ENCODE measurements at places on chromosomes 3 and 15.

- DNase-seq, result no peak
Observed at GRCh38 chr15:87744815-87745214, 511.7 kb downstream of the NTRK3 start.

- DNase-seq, result no peak
Observed at GRCh38 chr15:70504988-70505387, 258.4 kb downstream of the UACA start.

- no peak for DNase-seq
Observed at GRCh38 chr3:46851364-46852333, 11.6 kb downstream of the MYL3 start.

- no peak for DNase-seq
Observed at GRCh38 chr15:58981808-58982475, 5.5 kb upstream of the RNF111 start.

DNA sequence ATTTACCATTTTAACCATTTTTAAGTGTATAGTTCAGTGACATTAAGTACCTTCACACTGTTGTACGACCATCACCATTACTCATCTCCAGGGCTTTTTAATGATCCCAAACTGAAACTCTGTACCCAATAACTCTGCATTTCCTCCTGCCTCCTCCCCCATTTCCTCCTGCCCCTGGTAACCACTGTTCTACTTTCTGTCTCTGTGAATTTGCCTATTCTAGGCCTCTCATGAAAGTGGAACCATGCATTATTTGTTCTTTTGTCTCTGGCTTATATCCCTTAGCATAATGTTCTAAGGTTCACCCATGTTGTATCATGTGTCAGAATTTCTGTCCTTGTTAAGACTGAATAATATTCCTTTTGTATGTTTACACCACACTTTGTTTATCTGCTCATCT lies 154.2 kb downstream of the MECOM start:
- no peak for DNase-seq
